Calu3 (cell line): ENCODE measurements at places on chromosomes 2 and 18. TPM values are rescaled to one million over a fixed set of nuclear protein-coding genes. Genes with fewer than 3 reads are reported as not detected.
A peak's percentile ranks its signal among the peaks of the same experiment; 100 is the strongest.

GRCh38 chr2:219530048-219530963 lies 13.3 kb downstream of the CHPF start:
- H3K27me3 ChIP-seq: peaks cover 88% of the 10 kb centered on the region
- peak; percentile 95 for DNase-seq
- no peaks in the 10 kb centered on the region for H3K36me3 ChIP-seq
- H3K4me1 ChIP-seq: peaks cover 11% of the 10 kb centered on the region
- H3K4me3 ChIP-seq: no peak overlapping the region

DNA sequence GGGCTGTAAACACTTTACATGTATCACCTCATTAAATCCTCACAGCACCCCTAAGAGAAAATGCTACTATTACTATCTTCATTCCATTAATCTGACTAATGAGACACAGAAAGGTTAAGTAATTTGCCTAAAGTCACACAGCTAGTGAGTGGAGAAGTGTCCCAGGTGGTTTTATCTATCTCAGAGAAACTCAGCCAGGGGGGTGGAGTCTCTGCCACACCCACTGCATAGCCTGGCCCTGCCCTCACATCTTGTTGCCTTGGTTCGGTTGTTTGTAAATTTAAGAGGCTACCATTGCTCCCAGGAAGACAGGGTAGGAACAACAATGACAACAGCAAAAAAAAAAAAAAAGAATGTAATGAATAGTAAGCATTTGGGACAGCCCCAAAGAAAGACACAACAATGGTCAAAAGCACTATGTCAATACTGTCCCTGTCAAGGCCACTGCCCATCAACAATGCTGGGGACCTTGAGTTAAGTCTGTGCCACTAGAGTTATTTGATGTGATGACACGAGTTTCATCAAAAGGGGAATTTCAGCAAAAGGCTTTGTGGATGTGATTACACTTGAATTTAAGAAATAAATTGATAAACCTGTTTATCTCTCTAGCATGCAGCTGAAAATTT lies 17.5 kb downstream of the CYRIA start:
- no peak overlapping the region for H3K27ac ChIP-seq
- no peak for DNase-seq

DNA sequence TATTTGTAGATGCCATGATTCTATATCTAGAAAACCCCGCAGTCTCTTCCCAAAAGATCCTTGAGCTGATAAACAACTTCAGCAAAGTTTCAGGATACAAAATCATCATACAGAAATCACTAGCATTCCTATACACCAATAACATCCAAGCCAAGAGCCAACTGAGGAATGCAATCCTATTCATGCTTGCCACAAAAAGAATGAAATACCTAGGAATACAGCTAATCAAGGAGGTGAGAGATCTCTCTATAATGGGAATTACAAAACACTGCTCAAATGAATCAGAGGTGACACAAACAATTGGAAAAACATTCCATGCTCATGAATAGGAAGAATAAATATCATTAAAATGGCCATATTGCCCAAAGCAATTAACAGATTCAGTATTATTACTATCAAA lies 551.4 kb upstream of the SLC39A10 start:
- no peaks in the 10 kb centered on the region for H3K36me3 ChIP-seq
- no peaks in the 10 kb centered on the region for H3K4me1 ChIP-seq
- no peaks in the 10 kb centered on the region for H3K27me3 ChIP-seq
- DNase-seq: no peak

- peaks cover 33% of the 10 kb centered on the region for H3K4me1 ChIP-seq
- H3K27me3 ChIP-seq: no peaks in the 10 kb centered on the region
- H3K4me3 ChIP-seq: no peak overlapping the region
- H3K27ac ChIP-seq: peak overlapping the region; percentile 9
- H3K36me3 ChIP-seq: peaks cover 36% of the 10 kb centered on the region
Observed at GRCh38 chr2:132414081-132414480, 2.5 kb upstream of the GPR39 start.

Gene C1QL2
- not detected in 2 replicates for total RNA-seq

DNA sequence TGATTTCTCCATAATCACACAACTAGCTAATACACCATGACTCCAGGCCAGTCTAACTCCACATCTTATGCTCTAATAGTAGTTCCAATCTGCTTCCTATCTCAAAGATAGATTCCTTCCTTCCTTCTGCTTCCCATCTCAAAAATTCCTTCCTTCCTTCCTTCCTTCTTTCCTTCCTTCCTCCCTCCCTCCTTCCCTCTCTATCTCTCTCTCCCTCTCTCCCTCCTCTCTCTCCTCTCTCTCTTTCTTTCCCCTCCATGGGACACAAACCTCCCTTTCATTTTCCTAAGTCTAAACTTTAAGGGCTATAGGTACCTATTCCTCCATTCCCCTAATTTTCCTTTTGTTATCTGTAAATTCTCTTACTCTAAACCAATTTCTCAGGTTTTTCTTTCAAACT lies 62.5 kb downstream of the CCDC88A start:
- no peak for DNase-seq
- no peaks in the 10 kb centered on the region for H3K27me3 ChIP-seq
- no peak overlapping the region for H3K4me3 ChIP-seq
- no peaks in the 10 kb centered on the region for H3K4me1 ChIP-seq
- H3K27ac ChIP-seq: no peak overlapping the region

GRCh38 chr2:10283106-10284062 lies 19.3 kb upstream of the HPCAL1 start:
- peaks cover 16% of the 10 kb centered on the region for H3K36me3 ChIP-seq
- DNase-seq: peak; percentile 71
- peaks cover 65% of the 10 kb centered on the region for H3K4me1 ChIP-seq
- H3K27ac ChIP-seq: peak overlapping the region; percentile 80
- H3K27me3 ChIP-seq: no peaks in the 10 kb centered on the region

GRCh38 chr2:48461721-48462120 lies 68.2 kb upstream of the STON1 start:
- H3K4me3 ChIP-seq: no peak overlapping the region
- no peak overlapping the region for H3K27ac ChIP-seq
- no peak for DNase-seq
- H3K4me1 ChIP-seq: no peaks in the 10 kb centered on the region

GRCh38 chr2:32947484-32948143 lies 861 bp downstream of the LTBP1 start:
- H3K27ac ChIP-seq: peak overlapping the region; percentile 47
- H3K36me3 ChIP-seq: peaks cover 24% of the 10 kb centered on the region
- no peaks in the 10 kb centered on the region for H3K27me3 ChIP-seq
- H3K4me1 ChIP-seq: peaks cover 15% of the 10 kb centered on the region

Gene EFHD1
- 0.27 and 0.47 TPM in 2 replicates for total RNA-seq

Gene TRIB2
- total RNA-seq: 6.2 and 6.4 TPM in 2 replicates

Gene TSPYL6
- not detected in 2 replicates for total RNA-seq

DNA sequence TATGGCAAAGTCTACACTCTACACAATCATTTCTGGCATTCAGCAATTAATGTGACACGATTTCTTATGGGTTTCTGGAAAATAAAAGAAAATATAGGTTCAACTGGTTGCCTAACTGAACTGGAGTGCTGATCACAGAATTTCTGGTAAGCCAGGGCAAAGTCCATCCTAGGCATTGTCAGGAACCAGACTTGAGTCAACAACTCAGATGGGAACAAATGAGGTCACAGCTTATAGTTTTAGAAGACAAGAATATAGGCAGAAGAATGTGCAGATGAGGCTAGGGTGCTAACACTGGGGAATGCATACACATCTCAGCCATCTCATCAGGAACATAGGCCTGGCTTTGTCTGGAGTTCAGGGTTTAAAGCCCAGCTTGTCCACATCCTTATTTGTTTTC lies 317.2 kb upstream of the ID2 start:
- no peak overlapping the region for H3K4me3 ChIP-seq
- no peaks in the 10 kb centered on the region for H3K27me3 ChIP-seq
- H3K36me3 ChIP-seq: no peaks in the 10 kb centered on the region
- H3K27ac ChIP-seq: no peak overlapping the region
- no peak for DNase-seq
- peaks cover 11% of the 10 kb centered on the region for H3K4me1 ChIP-seq

- H3K4me3 ChIP-seq: no peak overlapping the region
- H3K27me3 ChIP-seq: no peaks in the 10 kb centered on the region
- no peaks in the 10 kb centered on the region for H3K4me1 ChIP-seq
- no peaks in the 10 kb centered on the region for H3K36me3 ChIP-seq
- no peak overlapping the region for H3K27ac ChIP-seq
Observed at GRCh38 chr2:155350783-155351580, 652.5 kb downstream of the KCNJ3 start.
